ENCODE measurements at places on chromosomes 7 and 10.

- DNase-seq, result no peak
Measured at GRCh38 chr10:60965696-60966095, 21.7 kb upstream of the RHOBTB1 start.

DNA sequence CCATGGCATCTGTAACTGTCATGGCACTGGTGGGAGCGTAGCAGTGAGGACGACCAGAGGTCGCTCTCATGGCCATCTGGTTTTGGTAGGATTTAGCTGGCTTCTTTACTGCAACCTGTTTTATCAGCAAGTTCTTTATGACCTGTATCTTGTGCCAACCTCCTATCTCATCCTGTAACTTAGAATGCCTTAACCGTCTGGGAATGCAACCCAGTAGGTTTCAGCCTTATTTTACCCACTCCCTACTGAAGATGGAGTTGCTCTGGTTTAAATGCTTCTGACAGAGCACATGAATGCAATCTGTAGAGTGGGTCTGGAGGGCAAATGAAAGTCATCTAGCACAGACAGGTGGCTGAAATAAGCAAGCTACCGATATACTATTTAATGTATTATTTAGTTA, 55.3 kb upstream of the OPN4 start:
- no peak for DNase-seq

GRCh38 chr7:93516834-93517233, 57.7 kb downstream of the CALCR start:
- no peak for DNase-seq

DNA sequence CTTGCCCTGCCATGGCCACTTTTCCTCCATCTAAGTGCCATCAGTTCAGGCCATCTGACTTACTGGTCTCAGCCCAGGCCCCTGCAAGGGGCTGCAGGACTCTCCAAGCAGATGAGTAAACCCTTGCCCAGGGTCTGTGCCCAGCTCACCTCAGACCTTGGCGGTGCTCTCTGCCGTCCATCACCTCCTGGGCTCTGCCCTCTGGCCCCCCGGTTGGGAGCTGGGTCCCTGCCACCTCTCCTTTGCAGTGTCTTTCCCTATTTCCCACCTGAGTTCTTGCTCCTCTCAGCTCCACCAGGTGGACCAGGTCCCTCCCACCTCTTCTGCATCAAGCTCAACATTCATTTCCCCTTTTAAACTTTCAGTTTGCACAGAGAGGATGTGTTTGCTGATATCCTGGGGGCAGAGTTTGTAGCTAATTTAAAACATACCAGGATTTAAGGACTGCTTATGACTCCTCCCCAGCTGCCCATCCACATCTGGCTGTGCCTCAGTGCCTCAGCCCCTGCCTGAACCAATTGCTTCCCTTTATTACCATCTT, 135.5 kb downstream of the SLIT1 start:
- DNase-seq, result no peak

Data from T1000 (cell line).